ENCODE measurements at places on chromosomes 1 and 21. TPM values are rescaled to one million over a fixed set of nuclear protein-coding genes. Genes with fewer than 3 reads are reported as not detected.

GRCh38 chr1:244006961-244007360 lies 44.1 kb upstream of the ZBTB18 start:
- DNase-seq: no peak

DNA sequence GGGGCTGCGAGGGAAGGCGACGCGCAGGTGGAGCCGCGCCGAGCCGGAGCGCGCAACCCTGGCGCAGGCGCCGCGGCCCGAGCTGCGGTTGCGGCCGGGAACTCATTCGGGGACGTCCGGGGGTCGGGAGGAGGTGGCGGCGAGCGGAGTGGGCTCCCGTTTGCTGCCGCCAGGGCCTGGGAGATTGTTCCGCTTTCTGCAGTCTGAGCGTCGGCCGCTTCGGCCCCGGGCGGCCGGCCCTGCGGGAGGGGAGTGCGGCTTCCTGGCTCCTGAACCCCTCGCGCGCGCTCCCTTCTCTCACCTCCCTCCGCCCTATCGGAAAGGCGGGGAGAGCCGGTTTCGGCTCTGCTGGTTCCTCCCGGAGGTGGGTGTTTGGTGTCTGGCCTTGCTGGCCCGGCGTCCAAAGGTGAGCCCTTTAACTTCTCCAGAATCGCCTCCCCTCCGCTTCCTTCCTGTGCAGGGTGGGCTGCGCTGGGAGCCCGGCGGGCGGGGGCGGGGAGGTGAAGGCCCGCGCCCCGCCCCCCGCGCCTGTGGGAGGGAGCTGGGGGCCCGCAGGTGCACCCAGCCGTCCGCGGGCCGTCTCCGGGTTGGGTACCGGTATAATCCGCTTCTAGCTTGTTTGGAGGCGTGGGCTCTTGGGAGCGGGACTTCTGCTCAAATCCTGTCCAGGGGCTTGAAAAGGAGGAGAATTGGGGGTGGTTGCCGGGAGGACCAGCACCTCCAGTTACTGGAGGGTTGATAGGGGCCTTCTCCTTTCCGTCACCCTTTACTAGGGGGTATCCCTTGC lies 683 bp downstream of the LRRC8D start:
- no peak for DNase-seq

DNA sequence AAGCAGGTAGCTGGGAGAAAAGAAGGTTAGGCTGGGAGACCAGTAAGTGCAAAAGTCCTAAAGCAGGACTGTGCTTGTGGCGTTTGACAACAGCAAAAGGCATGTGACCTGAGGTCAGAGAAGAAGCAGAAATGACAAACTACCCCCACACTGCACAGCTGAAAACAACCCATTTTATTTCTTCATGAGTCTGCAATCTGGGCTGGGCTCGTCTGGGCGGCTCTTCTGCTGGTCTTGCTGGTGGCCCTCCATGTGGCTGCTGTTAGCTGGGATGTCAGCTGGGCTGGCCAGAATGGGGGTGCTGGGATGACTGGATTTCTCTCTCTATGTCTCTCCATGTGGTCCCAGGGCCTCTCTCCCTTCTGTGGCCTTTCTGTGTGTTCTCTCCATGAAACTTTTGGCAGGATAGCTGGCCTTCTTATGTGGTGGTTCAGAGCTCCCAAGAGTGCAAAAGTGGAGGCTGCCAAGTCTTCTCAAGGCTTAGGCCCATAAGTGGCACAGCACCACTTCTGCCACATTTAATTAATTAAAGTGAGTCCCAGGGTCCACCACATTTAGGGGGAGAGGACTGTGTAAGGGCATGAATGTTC lies 128.6 kb downstream of the RIPK4 start:
- no peak for DNase-seq

- DNase-seq: no peak
Measured at GRCh38 chr1:61842036-61842435, 99.8 kb downstream of the PATJ start.

- no peak for DNase-seq
Measured at GRCh38 chr1:5291889-5292288, 637.5 kb downstream of the AJAP1 start.

GRCh38 chr1:110464340-110464739 lies 13.4 kb downstream of the PROK1 start:
- DNase-seq: no peak

DNA sequence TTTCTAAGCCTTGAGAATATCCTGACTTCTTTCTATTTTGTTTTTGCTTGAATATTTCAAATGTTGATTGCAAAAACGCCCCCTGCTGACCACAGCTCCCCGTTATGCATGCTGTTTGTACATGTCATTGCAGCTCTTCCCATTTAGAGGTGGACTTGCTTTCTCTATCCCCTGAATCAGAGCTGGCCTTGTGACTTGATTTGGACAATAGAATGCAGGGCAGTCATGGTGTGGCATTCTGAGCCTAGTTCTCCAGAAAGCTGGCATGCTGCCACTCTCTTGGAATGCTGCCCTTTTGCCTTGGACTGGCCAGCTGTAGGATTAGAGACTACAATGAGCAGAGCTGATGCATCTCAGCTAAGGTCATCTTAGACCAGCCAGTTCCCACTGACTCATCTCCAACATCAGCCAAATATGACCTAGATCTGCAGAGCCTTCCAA lies 1561.5 kb downstream of the MRPL39 start:
- no peak for DNase-seq

DNA sequence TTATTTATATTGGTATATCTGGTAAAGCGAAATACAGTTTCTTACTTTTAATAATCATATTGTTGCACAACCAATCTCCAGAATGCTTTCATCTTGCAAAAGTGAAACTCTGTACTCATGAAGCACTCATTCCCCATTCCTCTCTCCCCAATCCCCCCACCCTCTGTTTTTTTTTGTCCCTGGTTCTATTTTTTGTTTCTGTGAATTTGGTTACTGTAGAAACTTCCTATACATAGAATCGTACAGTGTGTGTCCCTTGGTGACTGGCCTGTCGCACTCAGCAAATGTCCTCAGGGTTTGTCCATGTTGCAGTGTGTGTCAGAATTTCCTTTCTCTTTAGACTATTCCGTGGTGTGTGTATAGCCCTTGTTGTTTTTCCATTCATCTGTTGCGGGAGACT lies 7.9 kb upstream of the NLRP3 start:
- no peak for DNase-seq

- no peak for DNase-seq
Measured at GRCh38 chr1:231020139-231020601, 19.9 kb downstream of the FAM89A start.

DNA sequence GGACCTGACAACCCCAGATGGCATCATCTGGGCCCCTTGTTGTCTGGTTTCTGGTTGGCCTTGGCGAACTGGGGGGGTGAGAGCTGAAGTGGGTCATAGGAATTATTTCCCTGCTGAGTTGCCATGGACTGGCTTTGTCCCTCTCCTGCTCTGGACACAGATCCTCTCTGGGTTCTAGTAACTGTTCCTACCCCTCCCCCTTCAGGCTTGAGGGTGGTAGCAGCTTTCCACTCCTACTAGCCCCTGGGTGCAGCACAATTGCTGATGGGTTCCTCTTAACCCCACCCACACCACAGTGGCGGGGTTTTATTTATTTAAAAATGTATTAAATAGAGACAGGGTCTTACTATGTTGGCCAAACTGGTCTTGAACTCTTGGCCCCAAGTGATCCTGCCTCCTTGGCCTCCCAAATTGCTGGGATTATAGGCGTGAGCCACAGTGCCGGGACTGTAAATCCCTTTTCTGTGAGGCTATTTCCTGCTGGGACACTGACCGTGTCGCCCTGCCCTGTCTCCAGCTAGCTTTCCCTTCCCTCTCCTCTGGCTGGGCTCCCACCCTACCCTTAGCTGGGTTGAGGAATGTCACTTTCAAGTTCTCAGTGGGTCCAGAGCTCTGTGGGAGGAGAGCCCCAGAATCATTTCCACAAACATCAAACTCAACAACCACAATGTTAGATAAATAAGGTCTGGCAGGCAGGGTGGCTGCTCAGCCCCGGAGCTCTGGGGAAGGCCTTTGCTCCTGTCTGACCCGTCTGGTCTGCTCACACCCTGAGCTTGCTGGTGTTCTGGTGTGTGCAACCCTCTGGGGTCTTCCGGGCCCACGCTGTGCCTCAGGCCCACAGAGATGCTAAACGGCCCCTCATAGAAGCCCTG lies 112.7 kb upstream of the WNT4 start:
- no peak for DNase-seq

- DNase-seq: no peak
Measured at GRCh38 chr1:17250601-17251000, 1.7 kb downstream of the PADI3 start.

- DNase-seq: no peak
Measured at GRCh38 chr21:34337741-34338140, 26.1 kb upstream of the KCNE2 start.

GRCh38 chr1:91622616-91623015 lies 122.0 kb downstream of the CDC7 start:
- no peak for DNase-seq

- DNase-seq: no peak
Measured at GRCh38 chr21:43723648-43724047, 4.7 kb downstream of the PDXK start.

- no peak for DNase-seq
Measured at GRCh38 chr1:183588827-183589226, 1.4 kb downstream of the NCF2 start.

LRRC8B gene
- total RNA-seq: 19.5 TPM

MYOM3 gene
- total RNA-seq: 0.75 TPM

ANKRD65 gene
- 19.0 TPM for total RNA-seq

GJA4 gene
- total RNA-seq: 5.0 TPM

CFHR4 gene
- total RNA-seq: not detected

LRRC53 gene
- not detected for total RNA-seq

CIART gene
- total RNA-seq: 6.7 TPM

OR2L2 gene
- not detected for total RNA-seq

HCRTR1 gene
- total RNA-seq: not detected

AQP10 gene
- total RNA-seq: not detected

COL9A2 gene
- not detected for total RNA-seq

All from esophagus squamous epithelium (tissue), 5 donors.